ENCODE measurements at places on chromosomes 1 and 21.

DNA sequence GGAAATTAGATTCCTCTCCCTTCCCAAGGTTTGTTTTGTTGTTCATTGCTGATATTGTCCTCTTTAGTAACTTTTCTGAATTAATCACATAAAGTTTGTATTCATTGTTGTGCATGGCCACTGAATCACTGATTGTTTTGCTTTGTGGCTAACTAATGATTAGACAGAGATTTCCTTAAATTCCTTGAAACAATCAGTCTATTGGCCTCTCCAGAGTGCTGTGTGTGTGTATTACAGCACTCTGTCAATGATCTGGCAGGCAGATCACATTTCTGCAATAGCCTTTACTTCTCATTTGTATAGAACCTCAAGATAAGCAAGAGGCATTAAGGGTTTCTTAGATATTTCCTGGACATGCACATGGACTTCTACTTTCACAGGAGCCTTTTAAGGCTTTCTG lies 78.6 kb downstream of the DUSP10 start:
- DNase-seq, result no peak

GRCh38 chr1:218341325-218341724 lies 3.8 kb upstream of the TGFB2 start:
- DNase-seq, result no peak

- no peak for DNase-seq
Observed at GRCh38 chr1:170790175-170790574, 126.2 kb downstream of the PRRX1 start.

DNA sequence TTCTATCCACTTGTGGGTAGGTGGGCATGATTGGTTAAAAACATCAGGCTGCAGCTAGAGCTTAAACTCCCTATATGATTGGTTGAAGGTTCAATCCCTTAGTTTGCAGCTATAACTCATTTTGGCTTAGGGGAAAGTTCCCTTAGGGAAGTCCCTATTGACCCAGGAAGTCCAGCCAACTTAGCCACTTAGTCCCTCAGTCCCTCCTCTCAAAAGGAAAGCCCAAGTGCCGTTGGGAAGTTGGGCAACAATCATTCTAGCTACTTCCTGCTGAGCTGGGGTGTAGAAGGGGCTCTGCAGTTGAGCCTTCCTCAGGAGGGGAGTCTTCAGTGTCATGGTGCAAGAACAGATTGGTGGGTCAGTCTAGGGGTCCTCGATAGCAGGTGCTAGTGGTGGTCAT lies 12.2 kb downstream of the MSTO1 start:
- no peak for DNase-seq

DNA sequence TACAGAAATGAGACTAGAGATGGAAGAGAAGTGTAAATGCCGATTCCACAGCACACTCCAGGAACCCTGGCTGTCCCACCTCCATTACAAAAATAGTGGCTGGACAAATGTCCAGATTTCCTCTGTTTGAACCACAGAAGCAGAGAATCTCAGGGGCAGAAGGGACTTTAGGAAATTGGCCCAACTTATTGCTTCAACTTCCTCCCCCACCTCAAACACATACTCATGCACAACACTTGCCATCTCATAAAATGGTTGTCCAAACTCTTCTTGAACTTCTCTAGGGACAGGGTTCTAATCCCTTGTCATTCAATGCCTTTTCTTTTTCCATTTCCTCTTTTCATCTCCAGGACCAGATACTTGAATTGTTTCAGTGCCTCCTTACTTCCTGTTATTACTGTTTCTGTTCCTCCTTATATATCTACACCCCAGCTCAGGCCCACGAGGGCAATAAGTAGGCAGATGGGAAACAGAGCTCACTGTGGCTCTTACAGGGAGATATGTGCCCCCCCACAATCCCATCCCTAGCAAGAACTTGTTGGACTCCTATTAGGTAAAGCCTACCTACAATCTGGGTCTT lies 8.5 kb upstream of the B4GALT3 start:
- no peak for DNase-seq

DNA sequence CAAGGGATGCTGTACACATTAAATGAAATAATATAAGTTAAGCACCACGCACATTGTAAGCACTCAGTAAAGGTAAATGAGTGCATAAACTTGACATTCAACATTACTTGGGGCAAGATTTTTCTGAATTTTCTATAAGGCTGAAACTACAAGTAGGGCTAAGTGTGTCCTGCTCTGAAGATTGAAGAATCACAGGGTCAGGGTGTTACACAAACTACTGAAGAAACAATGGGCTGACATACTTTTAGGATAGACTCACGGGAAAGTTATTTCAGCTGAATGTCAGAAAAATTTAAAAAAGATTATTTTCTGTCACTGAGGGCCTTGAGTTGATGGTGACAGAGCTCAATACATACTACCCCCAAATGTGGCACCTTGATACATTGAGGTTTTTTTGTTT lies 644.2 kb upstream of the PLXNA2 start:
- no peak for DNase-seq

- no peak for DNase-seq
Observed at GRCh38 chr1:151984313-151984956, 9.2 kb downstream of the S100A10 start.

DNA sequence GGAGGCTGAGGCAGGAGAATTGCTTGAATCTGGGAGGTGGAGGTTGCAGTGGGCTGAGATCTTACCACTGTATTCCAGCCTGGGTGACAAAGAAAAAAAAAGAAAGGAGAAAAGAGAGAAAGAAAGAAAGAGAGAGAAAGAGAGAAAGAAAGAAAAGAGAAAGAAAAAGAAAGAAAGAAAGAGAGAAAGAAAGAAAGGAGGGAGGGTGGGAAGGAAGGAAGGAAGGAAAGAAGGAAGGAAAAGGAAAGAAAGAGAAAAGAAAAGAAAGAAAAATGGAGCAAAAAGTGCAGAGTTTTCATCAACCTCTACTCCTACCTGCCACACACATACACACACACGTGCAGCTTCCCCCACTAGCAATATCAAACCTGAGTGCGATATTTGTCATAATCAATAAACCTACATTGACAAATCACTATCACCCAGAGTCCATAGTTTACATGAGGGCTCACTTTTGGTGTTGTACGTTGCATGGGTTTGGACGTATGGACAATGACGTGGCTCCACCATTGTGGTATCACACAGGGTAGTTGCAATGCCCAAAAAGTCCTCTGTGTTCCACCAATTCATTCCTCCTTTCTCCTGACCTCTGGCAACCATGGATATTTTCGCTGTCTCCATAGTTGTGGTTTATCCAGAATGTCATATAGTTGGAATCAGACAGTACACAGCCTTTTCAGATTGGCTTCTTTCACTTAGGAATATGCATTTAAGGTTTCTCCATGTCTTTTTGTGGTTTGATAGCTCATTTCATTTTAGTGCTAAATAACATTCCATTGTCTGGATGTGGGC lies 36.5 kb downstream of the EVA1C start:
- no peak for DNase-seq

- DNase-seq, result no peak
Observed at GRCh38 chr1:205811660-205812059, 1.3 kb downstream of the SLC41A1 start.
